NCI-H2107 (cell line): ENCODE measurements at places on chromosomes 7 and 10.
A peak's percentile ranks its signal among the peaks of the same experiment; 100 is the strongest.

DNA sequence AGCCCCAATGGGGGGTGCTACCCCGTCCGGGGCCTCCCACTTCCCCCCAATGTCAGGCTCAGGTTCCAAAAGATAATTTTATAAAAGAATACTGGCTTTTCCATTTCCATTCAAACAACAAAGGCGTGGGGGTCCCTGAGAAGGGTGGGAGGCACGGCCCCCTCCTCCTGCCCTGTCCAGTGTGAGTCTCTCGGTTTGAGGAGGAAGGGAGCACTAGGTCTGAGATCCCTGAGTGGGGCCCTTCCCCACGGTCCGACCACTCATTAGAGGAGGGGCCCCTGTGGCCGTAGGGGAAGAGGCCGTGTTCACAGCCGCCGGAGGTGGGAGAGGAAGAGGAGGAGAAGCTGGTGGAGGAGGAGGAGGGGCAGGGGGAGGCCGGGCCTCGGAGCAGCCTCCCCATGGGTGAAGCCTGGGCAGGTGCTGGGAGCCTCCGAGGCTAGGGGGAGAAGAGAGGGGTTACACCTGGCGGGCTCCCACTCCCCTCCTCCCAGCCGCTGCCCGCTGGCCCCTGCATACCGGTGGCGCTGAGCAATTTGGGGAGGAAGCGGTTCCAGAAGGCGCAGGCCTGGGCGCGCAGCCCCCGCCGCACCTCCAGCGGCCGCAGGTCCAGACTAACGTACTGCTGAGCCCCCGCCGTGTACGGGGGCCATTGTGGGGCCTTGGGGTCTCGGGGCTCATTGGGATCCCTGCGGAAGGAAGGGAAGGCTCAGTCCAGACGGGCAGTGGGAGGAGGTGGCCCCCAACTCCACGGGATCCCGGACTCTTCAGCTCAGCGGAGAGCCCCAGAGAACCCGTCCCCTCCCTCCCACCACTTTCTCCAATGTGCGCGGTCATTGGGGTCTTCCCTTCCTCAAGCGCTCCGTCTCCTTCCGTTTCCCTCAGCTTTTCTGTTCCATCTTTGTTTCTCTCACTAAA, 1.4 kb upstream of the UFSP1 start:
- no peak for DNase-seq

GRCh38 chr10:92644921-92645320, 44.8 kb upstream of the HHEX start:
- DNase-seq, result no peak

DNA sequence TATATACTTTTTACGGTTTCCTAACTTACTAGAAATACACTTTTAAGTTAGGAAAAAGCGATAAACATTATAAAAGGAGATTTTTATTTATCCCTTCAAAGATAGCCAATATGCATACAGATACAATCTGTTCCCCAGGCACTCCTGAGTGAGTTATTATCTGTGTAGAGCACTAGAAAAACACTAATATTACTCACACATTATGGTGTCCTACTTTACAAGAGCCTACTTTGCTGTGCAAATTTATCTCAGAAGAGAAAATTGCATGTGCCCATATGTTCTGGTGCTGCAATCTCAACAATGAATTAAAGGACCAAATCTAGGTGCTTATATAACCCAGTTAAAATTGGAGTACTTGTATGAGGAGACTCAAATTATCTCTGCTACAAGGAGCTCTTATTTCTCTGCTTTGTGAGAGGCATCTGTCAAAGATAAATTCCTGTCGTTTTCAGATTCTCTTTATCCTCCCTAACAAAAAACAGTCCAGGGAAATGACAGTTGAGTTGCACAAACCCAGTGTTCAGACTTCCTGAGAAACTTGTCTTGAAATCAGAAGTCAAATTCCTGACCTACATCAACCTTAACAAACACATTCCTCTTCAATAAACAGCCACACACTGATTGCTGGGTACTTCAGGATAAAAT, 28.9 kb downstream of the CPA1 start:
- no peak for DNase-seq

- DNase-seq, result no peak
Observed at GRCh38 chr10:45377858-45378257, 3.8 kb downstream of the ALOX5 start.

GRCh38 chr7:701086-701671, 25.3 kb upstream of the DNAAF5 start:
- DNase-seq, result no peak

DNA sequence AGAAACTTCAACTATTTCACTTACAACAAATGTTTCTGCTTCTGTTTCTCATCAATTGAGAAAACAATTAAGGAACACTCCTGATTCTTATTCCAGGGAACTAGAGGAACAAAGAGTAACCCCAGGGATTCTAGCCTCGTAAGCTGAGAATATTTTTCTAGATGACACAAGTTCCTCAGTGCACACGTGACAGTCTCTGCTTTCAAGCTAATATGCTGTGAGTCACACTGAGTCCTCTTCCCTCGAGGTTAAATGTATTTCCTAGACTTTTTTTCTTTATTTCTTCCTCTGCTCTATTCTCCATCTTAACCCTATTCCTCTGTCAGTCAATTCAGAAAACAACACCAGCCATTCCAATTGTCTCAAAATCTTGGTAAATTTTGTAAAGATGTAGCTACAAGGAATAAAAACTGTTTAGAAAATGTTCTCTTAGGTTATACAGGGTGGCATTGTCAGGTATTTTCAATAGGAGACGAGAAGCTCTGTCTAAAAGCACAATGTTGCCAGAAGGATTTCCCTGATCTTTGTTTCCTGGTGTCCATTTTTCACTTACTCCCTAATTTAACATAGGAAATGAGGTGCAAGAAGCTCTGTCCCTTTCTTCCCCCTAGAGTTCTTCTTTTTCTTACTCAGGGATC, 5.8 kb upstream of the C1GALT1 start:
- DNase-seq, result peak; percentile 39

DNA sequence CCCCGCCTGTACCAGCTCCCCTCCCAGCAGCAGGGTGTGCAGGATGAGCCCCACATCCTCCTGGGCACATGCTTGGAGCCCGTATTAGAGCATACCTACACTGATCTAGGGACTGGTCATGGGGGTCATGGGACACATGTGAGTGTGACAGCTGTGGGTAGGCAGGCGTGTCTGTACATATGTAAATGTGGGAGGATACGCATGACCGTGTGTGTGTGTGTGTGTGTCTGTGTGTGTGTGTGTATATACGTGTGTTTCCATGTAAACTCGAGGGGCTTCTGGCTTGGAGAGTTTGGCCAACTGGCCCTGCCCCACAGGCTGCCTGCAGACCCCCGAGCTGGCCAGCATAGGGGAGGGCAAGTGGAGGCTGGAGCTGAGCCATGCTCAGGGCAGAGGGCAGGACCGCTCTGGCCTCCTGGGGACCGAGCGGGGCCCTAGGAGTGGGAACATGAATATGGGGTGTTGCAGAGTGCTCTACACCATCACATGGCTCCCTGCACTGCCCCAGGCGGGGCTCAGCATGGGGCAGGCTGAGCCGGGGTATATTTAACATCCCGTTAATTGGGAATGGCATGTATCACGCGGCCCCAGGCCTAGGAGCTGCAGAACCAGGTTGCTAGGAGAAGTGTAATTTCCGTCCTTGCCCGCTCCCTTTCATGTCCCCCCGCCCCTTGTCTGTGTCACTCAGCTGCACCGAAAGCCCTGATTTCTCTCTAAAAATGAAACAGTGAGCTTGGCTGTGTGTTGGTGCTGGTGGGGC, 152.7 kb upstream of the PCBD1 start:
- no peak for DNase-seq

DNA sequence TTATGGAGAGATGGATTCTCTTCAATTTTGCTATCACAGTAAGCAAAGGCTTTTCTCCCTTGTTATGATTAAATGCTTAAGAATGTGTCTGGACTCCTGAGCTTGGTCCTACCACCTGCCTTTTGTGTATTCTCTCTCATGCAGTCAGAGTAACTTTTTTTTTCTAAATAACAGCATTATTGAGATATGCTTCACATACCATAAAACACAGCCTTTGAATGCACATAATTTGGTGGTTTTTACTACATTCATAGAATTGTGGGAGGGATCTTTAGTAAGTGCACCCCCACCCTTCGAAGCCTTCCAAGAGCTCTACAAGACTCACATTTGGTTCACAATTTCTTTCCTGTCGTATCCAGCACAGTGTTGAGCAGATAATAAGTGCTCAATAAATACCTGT, 175.5 kb downstream of the ADAM12 start:
- DNase-seq, result no peak

GRCh38 chr7:76283254-76284159, 19.0 kb upstream of the HSPB1 start:
- DNase-seq, result no peak

GRCh38 chr10:52451817-52452216, 137.7 kb downstream of the DKK1 start:
- no peak for DNase-seq

DNA sequence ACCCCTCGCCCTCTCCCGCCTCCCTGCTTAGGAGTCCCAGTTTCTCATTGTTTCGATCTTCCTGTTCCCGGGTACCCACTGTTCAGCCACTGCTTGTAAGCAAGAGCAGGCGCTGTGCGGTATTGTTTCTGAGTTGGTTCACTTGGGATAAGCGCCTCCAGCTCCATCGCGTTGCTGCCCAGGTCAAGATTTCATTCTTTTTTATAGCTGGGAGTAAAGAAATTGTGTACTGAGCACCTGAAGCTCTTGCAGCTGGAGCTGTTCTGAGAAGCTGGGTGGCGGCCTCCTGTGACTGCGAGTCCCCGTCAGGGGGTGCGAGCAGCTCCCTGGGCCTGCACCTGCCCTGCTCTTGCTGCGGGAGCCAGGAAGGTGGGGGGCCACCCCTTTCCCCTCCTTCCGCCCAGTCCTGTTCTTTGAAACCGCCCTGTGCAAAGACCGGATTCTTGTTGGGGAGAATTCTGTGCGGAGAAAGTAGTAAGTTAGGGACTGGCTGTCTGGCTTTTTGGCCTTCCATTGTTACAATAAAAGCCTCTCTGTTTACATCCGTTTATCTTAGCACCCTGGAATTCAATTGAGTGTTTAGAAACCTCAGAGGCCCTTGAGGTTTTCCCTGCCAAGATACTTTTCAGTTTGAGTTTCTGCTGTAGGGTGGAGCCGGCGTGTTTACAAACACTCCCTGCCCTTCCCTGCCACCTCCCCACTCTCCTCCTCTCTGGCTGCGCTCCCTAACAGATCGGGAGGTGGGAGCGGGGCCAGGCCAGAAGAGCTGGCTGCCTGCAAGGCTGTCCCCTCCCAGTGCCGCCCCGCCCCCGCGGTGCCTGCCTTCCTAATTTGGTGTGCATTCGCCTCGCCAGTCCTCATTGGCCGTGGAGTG, 30.8 kb upstream of the AP5Z1 start:
- DNase-seq, result peak; percentile 95

GRCh38 chr7:36937754-36938563, 213.7 kb upstream of the AOAH start:
- no peak for DNase-seq

DNA sequence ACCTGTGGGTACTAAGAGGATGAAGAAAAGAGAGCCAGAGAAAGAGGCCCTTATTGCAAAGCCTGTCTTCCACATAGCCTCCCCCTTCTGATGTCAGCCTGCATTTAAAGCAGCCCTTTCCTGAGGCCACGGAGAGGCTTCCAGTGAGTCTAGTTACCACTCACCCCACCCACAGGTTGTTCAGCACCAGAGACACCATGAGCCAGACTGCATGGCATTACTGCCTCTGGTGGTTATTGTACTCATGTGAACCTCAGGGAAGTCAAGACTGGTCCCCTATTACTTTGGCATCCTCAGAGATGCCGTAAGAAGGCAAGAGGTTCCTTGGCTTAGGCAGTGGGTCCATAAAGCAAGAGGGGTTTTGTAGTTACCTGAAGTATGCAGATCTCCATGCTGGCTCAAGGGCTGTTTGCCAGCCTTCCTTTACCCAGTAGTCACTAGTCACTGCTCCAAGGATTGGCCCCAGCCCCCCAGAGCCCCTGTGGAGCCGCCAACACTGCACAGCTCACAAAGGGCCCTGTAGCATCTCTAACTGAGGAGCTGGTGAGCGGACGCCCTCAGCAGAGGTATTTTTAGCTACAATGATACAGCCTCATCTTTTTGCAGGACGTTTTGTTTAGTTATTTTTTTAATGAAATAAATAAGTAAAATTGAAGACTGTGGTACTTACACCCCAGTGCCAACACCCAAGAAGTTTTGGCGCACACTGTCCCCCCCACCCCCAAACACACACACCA, 20.7 kb downstream of the LRRC4 start:
- no peak for DNase-seq

- DNase-seq, result no peak
Observed at GRCh38 chr7:120838281-120838682, 19.7 kb downstream of the TSPAN12 start.

DNA sequence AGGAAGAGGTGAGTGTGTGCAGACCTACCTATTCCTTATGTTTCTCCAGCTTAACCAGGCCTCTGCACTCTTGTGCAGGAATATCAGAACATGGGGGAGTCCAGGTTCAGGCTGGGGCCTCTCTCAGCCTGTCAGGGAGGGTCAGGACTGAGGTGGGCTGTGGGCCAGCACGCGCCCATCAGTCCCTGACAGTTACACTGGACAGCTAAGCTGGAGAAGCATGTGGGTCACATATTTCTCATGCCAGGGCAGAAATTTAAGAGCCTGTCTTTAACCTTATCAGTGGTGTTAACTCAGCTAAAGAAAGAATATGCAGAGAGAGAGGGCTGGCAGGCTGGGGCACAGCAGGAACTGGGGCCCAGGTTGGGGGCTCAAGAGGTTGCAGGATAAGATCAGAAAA, 8.7 kb upstream of the POLD2 start:
- no peak for DNase-seq

DNA sequence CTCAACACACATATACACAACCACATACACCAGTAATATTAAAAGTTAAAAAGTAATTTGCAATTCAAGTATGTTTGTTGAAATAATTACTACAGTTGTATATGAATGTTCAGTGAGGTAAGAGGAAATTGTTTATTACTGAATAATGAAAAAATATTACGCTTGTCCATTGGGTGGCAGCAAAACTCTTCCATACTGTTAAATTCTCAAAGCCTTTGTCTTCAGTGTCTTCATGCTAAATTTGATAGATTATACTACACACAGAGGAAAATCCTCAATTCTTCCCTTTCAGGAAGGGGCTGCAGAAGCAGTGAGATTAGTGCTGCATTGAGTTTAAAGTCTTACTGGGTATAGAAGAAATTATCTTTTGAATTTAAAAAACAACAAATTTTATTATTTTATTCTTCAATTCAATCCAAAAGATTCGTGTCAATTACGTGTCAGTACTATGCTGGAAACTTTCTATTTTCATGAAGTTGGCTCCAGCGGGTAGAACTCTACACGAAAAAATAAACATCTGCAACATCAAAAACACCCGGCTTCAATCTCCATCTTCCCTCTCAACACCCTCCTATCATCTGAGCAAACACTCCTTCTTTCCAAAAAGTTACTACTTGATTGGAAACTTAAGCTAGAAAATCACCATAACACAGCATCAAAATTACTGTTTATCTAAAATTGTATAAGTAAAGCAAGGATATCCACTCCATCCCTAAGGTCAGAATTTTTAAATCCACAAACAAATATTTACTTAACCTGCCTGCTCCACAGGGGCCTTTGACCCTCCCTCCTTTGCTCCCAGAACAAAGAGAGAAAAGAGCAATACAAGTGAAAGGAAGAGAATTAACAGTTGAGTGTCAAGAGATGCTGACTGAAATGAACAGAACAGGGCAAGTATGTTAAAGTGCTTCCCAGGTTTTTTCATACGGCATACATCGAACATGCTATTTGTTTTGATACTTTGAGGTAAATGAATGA, 37.0 kb upstream of the TES start:
- peak; percentile 36 for DNase-seq
